ENCODE measurements at places on chromosomes 13 and 19.

GRCh38 chr13:60661521-60661920, 264.5 kb downstream of the TDRD3 start:
- DNase-seq = no peak

DNA sequence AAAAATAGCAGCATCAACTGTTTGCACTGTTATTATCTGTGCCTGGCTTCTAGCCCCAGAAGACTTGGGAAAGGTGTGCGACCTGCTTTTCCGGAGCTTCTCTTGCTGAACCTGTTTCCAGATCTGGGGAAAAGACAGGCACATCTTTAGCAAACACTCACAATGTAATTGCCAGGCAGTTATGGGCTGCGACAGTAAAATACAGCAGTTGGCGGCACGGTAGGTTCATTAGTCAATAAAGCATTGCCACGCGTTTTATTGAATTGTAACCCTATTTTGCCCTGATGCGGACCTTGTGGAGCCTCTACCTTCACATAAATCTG, 223.7 kb upstream of the TSHZ3 start:
- DNase-seq = no peak

DNA sequence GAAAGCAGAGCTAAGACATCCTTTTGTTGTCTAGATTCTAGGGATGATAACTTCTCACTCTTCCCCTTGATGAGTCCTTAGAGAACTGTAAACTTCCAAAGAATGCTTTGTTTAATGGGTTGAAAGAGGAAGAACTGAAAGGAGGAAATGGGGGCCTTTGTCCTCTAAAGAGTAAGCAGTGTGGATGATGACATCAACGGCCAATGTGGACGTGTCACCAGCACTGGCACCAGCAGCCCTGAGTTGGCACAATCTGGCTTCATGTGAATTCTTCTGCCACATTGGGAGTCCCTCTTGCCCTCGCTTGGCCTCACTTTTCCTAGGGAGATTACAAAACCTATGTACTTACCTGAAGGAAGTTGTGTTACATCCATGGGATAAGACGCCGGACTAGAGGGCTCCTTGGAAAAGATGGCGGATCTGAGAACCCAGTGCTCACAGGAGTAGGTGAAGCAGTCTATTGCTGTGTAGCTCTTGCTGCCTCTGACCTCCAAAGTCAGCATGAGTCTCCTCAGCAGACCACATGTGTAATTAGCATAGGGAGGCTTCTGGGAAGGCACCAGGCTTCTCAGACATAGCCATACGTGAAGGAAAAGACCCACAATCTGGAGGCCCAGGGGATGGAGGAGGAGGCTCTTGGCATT, 62.8 kb downstream of the RGCC start:
- no peak for DNase-seq

- DNase-seq = no peak
Measured at GRCh38 chr13:101465877-101466276, 13.4 kb downstream of the ITGBL1 start.

DNA sequence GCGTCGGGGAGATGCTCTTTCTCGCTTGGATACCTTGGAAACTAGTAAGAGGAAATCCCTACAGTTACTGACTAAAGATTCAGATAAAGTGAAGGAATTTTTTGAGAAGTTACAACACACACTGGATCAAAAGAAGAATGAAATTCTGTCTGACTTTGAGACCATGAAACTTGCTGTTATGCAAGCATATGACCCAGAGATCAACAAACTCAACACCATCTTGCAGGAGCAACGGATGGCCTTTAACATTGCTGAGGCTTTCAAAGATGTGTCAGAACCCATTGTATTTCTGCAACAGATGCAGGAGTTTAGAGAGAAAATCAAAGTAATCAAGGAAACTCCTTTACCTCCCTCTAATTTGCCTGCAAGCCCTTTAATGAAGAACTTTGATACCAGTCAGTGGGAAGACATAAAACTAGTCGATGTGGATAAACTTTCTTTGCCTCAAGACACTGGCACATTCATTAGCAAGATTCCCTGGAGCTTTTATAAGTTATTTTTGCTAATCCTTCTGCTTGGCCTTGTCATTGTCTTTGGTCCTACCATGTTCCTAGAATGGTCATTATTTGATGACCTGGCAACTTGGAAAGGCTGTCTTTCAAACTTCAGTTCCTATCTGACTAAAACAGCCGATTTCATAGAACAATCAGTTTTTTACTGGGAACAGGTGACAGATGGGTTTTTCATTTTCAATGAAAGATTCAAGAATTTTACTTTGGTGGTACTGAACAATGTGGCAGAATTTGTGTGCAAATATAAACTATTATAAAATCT, 2.7 kb upstream of the KCNRG start:
- DNase-seq = no peak

DNA sequence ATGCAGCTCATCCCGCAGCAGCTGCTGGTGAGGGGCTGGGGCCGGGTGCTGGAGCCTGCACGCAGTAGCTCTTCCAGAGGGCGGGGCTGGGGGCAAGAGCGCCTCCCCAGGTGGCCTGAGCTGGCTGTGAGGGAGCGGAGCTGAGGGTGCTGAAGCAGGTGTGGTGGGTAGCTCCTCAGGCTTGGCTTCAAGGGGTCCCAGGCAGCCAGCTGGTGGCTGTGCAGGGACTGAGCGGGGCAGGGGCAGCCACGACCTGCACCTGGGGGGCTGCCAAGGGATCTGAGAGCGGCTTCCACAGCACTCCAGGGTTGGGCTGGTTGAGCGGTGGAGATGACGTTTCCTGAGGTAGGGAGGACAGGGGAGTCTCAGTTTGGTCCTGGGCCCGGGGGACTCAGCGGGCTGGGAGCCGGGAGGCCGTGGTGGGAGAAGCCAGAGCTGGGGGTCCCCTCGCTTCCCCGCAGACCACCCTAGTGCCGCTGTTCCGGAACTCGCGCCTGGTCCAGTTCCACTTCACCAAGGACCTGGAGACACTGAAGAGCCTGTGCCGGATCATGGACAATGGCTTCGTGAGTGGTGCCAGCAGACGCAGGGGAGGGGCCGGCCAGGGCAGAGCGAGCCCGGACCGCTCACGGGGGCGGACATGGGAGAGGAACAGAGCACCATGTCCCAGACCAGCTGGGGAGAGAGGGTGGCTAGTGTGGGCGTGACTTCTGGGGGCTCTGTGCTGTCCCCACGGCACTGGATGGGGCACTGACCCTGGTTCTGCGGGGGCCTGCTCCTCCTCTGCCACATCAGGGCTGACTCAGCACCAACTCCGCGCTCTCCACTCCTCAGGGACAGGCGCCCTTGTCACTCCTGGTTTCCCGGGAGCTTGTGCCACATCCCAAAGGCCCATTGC, 7.4 kb downstream of the PTOV1 start:
- DNase-seq = no peak

DNA sequence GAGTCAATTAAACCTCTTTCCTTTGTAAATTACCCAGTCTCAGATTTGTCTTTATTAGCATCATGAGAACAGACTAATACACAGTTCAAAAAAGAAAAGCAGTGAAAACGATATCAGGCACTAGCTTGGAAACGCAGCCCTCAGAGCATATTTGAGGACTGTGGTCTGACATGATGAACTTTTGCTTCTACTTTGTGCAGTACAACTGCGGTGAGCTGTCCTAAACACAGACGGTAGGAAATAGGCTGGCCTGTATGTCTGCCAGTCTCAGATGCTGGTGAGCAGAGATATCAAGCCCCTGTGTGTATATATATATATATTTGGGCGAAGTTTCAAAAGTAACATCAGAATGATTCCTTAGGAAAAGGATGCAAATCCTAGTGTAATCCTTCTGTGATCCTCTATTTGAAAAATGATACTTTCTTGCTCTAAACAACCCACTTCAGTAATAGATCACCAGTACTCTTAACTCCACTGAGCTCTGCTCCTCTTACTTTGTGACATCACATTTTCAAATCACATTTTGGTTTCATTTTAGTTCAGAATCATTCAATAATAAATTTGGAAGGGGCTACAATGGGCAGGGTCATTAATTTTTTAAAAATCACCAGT, 74.4 kb downstream of the TNFRSF19 start:
- DNase-seq = no peak

DNA sequence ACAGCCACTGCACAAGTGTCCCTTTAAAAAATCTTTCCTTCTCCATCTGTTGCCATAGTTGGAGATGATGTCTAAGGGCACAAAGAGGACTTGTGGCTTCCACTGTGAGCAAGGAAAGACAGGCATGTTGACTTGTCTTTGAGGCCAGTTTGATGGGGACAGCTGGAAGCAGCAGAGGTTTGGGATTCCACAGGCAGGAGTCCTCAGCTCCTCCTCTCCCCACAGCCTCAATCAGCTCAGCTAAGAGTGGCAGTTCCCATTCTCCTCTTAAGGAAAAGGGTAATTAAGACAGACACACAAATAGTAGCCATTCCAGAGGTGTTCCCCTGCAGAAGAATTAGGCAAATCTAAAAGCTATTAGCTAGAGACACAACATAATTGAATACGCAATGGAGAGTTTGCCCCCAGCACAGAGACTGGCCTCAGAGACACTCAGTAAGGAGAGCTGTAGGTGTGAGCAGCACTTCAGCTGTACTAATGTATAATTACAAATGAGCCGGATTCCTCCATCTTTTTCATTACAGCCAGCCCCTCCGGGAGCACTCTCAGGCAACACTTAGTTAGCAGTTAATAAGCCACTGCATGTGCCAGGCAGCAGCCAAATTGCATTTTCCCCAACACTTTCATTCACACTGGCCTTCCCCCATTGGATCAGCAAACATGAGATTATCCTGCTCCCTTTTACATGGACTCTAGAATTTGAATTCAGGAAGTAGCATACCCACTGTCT, 434.0 kb downstream of the FOXO1 start:
- DNase-seq = no peak

DNA sequence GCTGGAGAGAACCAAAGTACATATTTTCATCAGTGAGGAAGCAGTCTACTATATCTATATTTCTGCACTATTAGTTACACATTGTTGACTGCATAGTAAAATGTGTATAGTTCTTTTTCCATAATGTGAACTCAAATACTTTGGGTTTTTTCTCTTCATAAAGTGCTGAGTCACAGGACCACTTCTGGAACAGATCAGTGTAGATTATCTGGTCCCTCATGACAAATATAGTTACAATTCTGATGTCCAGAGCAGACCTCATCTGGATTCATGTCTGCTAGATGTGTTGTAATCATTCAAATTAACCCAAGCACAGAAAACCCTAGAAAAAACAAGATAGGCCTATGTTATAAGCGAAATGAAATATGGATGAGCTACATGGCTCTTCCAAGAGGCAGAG, 171.4 kb downstream of the SUCLA2 start:
- DNase-seq = no peak

GRCh38 chr13:111066544-111066943, 48.6 kb upstream of the ARHGEF7 start:
- no peak for DNase-seq

GRCh38 chr13:64130171-64130570, 2714.5 kb upstream of the PCDH20 start:
- DNase-seq = no peak

DNA sequence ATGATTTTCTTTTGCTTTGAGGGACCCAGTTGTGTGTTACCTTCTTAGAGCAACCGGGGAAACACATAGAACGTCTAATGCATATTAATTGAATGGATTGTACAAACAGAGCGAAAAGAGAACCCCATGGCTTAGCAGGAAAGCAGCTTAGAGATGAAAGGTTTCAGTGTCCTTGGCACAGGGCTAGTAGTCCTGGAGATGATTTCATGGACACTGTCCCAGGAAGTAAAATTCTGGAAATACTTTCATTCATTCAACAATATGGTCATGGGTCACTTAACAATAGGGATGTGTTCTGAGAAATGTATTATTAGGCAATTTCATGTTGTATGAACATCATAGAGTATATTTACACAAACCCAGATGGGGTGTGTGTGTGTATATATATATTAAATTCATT, 9.7 kb upstream of the FUT2 start:
- DNase-seq = peak; percentile 85
